GM03348 (cell line): ENCODE measurements at places on chromosomes 4 and X.

DNA sequence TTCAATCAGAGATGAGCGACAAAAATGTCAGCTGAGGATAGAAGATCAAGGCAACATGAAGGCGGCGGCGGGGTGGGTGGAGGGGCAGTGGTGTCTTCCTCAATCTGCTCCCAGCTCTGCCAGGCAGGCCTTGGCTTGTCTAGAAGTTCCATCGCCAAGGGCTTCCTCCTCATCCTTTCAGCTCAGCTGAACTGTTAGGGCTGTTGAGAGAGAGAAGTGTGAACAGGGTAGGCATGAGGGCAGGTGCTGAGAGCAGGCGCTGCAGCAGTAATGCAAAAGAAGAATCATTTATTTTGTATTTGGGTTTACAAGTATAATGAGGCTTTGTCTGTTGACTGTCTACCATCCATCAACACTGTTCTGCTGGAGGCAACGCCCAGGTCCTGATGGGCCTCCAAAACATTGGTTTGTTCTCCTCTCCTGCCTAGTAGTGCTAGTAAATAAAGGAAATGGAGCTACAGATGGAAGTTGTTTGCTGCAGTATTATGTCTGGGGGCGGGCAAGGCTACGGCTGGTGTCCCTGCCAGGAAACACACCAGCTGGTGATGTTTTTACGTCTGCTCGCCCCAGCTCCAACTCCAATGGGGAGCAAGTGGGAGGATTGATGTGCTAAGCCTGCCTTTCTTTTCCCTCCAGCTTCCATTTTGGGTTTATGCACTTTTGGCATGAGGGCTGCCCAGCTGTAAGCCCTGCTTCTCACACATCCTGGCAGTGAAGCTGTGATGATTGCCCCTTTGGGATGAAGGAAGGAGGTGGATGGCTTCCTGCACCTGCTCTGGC lies 139.4 kb upstream of the BOD1L1 start:
- DNase-seq = no peak

DNA sequence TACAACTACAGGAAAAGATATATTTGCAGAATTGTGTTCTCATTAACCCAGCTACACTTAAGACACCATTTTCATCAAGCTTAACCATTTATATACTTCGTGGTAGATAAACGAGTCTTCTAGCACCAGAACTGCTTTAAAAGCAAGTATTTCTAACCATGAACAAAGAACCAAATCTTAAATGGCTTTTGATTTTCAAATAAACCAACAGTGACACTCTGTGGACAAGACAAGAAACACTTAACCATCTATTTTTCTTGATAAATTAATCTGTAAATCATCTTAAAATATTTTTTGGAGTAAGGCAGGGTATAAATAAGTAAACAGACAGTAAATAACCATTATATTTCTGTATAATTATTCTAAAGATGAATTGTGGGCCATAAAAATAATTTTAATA lies 10.2 kb downstream of the BEND2 start:
- peak; percentile 7 for DNase-seq

DNA sequence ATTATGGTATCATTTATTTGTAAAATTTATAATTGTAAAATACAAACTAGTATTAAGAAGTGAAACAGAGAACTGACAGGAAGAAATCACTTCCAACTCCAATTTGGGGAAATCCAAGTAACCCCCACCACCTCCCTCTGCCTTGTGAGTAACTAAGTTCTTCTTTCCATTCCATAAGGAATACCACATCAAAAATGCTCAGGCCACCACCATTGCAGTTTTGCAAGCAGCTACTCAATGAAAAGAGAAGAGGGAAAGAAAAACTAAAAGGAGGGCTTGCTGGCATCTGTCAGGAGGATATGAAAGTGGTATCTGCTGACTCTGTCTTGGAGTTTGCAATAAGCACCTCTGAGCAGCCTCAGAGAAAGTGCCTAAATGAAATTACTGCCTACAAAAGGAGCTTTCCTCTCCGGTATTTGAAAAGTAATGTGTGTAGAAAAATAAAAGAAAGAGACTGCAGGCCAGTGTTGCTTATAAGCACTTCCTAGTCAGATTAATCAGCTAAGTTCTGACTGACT lies 228.7 kb downstream of the OPHN1 start:
- DNase-seq = no peak

DNA sequence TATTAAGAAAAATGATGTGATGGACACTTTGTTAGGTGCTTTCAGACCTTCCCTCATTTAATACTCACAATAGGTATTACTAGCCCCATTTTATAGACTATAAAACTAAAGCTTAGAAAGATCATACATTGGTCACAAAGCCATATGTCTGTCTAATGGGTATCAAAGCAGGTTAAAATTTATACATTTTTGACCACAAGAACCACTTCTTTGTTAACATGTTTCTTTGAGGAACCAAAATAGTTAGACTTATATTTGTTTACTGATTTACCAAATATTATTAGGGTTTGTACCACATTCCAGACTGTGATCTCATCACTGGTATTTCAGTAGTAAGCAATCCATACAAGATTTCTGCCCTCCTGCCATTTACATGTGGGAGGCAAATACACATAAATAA lies 363.3 kb downstream of the NAF1 start:
- no peak for DNase-seq

DNA sequence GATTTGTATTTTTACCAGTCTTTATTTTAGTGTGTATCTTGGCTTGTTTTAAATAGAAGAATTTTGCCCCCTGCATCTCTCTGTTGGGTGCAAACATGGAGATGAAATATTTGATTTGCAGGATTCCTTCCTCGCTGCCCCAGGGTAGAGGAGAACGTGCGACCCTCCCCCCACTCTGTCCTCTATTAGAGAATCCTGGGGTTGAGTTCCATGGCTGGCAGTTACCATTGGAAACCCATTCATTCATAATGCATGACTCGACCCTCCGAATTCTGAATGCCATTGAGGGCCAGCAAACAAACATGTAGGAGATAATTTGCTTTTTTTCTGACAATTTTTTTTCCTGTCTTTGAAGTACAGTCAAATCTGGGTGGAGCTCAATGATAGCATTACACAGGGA lies 53.7 kb downstream of the TRIM2 start:
- DNase-seq = no peak

DNA sequence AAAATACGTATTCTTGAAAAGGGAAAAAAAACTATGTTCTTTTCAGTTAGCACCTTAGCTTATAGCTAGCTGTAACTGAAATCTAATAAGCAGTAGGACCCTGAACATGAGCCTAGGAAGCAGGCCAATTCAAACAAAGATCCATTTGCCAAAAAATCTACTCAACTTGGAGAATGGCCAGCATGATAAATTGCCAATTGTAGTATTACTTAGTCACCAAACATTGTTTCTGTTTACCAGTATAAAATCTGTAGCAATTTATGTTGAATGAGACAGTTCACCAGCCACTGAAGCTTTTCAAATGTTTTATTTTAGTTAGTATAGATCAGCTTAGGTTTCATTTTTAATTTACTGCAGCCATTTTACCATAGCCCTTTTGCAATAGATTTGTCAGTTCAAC lies 323.6 kb upstream of the DIPK2B start:
- DNase-seq = no peak

DNA sequence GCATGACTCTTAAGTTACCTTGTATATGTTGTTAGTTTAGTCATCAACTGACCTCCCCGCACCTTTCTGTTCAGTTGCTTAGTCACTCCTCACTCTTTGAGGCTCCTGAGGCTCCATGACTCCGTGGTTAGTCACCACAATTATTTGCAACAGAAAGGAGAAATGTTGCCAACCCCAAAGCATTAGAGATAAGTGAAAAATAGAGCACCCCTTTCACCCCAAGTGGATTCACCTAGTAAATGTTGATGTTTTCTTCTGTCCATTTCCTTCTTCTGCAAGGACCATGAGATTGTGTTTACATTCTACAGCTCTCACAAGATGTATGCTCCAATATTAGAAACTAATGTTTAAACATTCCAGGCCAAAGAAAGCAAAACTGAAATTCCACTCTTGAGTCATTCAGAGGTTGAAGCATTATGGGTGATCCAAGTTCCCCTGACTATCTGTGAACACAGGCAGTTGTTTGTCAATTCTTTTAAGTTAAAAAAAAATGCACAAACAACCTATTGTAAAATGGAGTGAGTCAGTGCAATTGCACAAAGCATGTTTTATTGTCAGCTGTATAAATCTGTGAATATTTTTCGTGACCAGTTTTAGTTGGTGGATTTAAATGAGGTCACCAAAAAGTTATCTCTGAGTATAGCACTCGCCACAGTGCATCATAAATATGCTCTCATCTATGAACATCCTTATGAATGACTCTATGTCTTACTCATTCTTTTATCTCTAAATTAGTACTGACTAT lies 552.4 kb upstream of the MAGEB2 start:
- DNase-seq = peak; percentile 34

- no peak for DNase-seq
Measured at GRCh38 chr4:107423677-107424405, 296.2 kb downstream of the PAPSS1 start.

DNA sequence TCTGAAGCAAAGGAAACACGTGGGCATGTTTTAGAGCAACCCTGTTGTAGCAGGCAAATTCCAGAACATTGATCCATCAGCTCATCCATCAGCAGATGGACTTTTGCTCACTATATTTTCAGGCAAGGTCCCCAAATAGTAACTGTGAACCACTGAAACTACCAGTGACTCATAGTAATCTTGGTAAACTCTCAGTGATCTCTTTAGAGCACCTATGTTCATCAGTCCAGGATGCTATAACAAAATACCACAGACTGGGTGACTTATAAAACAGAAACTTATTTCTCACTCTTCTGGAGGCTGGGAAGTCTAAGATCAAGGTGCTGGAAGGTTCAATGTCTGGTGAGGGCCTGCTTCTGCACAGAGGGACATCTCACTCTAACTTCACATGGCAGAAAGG lies 28.9 kb upstream of the BTC start:
- no peak for DNase-seq

GRCh38 chr4:58225460-58225859 lies 1115.3 kb upstream of the IGFBP7 start:
- no peak for DNase-seq

DNA sequence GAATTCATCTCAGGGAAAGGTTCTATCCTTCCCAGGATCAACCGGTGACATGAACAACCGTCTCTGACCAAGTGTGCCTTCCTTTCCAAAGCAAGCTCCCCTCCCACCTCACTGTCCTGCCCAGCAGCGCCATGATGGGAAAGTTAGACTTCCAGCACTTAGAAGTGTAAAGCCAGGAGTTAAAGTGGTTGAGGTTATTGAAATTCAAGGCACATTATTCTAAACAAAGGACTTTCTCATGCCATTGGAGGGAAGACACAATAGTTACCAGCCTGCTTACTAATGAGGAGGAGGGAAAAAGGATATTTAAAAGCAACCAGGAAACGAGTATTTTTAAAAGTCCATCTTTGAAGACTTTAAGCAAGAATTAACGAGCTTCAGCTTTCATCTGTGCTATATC lies 96.8 kb downstream of the NSUN7 start:
- no peak for DNase-seq

- DNase-seq = no peak
Measured at GRCh38 chr4:89727238-89727637, 109.7 kb downstream of the SNCA start.

- no peak for DNase-seq
Measured at GRCh38 chrX:153406903-153407302, 4.4 kb upstream of the ZFP92 start.

DNA sequence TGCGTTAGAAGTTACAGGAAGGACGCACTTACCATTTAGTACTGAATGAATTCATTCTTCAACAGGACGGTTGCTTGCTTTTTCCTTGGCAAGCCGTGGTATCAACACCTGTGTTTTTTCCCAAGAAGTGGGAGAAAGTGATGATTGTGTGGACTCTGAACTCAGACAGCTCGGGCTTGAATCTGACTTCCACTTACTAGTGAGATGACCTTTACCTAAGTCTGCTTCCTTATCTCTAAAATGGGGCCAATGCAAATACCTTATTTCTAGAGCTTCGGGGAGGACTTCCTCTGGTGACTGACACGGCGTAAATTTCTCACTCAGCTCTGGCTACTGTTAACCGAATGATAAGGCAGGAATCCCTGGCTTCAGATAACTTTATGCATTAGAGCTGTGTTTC lies 146.8 kb upstream of the RBPJ start:
- DNase-seq = no peak

DNA sequence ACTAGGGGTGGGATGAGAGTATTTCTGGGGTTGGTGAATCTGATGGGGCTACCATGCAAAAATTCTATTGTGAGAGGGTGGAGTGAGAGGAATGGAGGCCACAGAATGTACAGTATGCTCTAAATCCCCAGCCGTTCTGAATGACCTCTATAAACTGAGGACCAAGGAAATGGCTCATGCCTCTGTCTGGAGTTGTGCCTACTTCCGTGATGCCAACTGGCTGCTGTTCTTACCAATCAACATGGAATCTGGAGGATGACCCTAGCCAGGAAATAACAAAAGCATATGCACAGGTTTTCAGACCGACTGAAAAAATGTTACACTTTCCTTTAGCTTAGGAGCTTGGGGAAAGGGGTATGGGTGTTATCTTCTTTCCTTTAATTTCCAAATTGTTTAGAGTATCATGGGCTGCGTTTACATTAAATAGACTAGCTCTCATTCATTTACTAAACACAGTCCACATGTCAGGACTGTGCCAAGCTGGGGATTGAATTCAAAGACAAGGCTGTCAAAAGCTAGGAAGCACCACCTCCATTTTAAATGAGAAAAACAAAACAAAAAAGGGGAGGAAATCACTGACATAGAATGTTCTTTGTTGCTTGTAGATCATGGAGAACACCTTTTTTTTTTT lies 20.2 kb upstream of the CCKAR start:
- DNase-seq = no peak

- no peak for DNase-seq
Measured at GRCh38 chr4:68070302-68070701, 59.4 kb downstream of the TMPRSS11F start.

DNA sequence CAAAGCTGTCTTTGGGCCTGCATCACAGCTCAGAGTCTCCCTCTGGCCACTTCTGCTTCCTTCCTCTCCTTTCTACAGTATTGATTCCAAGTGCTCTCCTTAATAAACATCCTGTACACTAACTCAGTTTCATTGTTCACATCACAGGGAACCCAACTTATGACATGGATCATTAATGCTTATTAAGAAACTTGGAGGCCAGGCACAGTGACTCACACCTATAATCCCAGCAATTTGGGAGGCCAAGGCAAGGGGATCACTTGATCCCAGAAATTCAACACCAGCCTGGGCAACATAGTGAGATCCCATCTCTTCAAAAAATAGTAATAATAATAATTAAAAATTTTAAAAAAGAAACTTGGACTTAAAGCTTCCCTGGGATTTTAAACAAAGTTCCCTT lies 89.2 kb upstream of the EFHC2 start:
- DNase-seq = no peak

DNA sequence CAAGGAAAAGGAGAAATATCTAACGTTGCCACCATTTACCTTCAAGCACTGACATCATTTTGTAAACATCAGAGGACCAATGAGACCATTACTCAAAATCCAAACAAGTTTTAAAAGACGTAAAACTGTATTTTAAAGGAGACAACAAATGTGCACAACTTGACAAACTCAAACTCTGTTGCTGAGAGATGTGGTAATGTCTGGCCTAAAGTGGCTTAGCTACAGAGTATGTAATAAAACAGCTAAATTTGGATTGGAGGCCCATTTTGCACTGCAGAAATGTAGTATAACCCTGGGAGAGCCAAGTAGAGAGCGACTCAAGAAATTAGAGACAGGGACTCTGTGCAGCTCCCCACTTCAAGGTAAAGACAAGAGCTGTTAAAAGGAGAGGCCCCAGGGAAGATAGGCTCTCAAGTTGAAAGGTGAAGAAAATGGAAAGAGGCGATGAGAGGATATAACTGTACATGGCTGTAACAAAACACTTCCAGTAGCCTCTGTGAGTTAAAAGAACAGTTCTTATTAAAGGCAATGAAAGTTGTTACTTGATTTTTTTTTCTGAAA lies 20.3 kb downstream of the UNC5C start:
- no peak for DNase-seq
